AG08396 (cell line): ENCODE measurements at places on chromosomes 12 and 14.

- DNase-seq: no peak
Measured at GRCh38 chr12:7864601-7865150, 8.0 kb downstream of the SLC2A14 start.

GRCh38 chr12:101819467-101819866 is 11.3 kb downstream of the GNPTAB start:
- DNase-seq: no peak

DNA sequence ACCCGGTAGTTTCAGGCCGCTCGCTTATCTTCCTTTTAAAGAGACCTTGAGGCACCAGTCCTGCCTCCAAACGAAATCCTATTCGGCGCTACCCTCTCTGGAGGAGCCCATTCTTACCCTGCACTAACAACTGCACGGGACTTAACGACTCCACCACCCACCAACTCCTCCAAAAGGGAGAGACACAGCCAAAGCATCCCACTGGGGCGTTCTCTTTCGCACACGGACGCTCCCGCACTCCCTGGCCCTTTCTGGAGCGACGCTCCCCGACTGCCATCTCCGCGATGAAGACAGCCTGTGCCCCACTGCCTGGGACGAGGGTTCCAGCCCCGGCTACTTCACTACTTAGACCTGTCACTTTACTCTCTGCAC is 650 bp downstream of the GALC start:
- no peak for DNase-seq

DNA sequence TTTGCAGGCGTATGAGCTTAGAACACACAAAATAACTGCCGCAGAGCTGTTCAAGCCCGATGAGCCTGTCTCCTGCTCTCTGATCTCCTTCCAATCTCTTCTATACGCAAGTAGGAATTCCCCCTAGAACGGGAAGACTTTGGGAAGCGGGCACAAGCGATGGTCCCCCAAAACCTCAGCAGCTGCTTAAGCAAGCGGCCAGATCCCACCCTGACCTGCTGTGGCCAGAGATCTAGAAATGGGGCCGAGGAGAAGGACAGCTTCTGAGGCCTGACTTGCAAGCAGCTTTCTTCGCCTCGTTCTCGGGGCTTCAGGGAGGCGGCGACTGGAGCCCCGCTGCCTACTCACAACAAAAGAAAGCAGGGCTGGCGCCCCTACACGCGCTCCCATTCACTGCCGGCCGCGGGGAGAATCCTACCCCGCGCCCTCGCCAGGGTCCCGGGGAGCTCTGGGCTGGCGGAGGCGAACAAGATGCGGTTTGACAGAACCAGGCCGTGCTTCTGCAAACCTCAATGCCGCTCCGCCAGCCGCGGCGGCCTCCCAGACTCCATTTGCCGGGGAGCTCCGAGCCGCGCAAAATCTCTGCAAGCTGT is 922 bp downstream of the TBX5 start:
- DNase-seq: no peak

- DNase-seq: no peak
Measured at GRCh38 chr14:101234999-101235334, 326.3 kb upstream of the DIO3 start.

DNA sequence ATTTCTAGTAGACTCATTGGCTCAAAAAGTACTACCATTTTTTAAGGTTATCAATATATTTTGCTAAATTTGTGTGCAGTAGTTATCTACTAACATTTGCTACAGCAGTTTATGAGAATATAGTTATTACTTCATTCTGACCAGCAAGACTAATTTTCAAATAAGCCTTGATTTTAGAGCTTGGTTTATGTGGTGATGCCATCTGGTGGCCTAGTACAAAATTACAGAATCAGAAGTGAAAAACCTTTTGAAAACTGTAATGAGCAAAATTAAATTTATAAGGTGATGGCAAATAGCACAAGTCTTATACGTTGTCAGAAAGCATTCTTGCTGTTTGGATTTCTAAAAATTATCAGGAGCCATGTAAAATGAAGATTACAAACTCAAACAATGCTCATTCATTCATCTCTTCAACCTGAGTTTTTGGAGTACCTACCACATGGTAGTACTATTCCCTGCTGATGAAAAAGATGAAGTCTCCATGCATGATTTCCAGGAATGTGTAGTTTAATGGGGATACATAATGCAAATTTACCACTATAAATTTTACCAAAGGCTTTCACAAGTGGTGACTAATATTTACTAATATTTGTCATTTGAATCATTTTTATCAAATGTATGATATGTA is 51.0 kb downstream of the MAGOHB start:
- DNase-seq: peak; percentile 24
